CD8-positive, alpha-beta T cell (primary cell): ENCODE measurements at places on chromosomes 7 and 10.

GRCh38 chr10:86263907-86264306 lies 102.7 kb downstream of the GRID1 start:
- no peak for DNase-seq

GRCh38 chr10:33734393-33735155 lies 400.1 kb upstream of the NRP1 start:
- no peak for DNase-seq

DNA sequence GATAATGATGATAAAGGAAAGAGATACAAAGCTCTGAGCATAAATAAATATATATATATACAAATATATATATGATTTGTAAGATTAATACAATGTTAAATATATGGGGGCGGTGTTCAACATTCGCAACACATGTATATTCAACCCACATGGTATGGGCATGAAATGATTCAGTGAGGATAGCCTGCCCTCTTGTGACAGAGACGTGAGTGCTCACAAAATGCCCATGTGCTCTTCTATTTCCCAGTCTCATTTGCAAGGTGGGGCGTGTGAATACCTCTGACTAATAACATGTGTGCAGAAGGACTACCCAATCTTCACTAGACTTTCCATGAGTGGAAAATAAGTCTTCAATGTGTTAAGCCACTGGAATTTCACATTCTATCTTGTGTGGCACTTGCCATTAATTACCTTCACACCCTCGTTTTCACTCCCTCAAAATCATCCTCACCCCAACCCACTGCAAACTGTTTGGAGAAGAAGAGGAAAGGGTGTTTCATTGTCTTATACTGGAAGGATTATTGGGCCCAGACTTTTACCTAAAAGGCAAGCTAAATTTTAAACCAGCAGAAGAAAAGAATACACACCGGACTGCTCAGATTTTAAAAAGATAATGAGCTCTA lies 26.9 kb downstream of the ASAH2 start:
- no peak for DNase-seq

DNA sequence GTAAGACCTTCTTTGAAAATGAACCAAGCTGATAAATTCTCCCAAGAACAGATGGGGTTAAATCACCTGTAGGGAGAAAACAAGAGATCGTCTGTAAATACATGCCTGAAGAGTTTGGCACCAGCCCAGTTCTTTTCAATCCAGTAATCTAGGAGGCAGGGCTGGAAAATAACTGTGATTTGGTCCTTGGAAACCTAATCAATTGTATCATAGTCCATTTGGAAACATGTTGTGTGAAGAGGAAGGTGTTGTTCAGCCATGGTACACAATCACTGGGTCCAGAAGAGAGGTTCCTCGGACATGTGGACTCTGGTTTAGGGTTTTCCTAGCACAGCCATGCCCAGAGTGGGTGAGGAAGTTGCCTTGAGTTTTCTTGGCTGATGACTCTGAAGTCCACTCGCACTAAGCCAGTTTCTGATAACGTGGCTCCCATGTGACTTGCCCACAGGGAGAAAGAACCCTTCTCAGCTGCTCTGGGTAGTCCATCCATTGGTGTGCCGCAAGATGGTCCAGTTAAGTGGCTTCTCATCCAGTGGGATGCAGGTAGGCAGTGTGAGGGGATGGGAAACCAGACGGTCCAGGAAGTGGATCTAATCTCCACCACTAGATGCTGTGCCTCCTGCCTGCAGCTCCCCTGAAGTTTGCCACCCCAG lies 5.1 kb downstream of the BLNK start:
- DNase-seq: no peak

DNA sequence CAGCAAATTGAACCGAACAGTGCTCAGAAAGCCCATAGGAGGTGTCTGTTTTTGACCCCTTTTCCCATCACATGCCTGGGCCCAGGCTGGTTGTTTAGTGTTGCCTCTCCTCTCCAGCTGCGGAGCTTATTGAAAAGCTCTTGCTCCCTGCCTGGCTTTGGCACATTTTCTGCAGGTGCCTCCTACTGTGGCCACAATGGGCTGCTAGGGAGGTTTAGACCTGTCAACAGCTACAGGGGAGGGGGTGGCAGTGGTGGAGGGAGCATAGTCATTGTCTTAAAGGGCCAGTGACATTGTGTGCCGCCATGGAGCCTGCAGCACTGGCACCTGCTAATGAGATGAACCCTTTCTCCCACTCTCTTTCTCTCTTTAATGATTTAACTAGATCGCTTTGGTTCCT lies 13.2 kb upstream of the ENO4 start:
- DNase-seq: no peak

- DNase-seq: no peak
These were observed 13.3 kb downstream of the TMEM72 start for GRCh38 chr10:44924261-44925040.

GRCh38 chr7:105198223-105198622 lies 184.2 kb downstream of the KMT2E start:
- DNase-seq: no peak
